ENCODE measurements at places on chromosomes 6 and 20.

DNA sequence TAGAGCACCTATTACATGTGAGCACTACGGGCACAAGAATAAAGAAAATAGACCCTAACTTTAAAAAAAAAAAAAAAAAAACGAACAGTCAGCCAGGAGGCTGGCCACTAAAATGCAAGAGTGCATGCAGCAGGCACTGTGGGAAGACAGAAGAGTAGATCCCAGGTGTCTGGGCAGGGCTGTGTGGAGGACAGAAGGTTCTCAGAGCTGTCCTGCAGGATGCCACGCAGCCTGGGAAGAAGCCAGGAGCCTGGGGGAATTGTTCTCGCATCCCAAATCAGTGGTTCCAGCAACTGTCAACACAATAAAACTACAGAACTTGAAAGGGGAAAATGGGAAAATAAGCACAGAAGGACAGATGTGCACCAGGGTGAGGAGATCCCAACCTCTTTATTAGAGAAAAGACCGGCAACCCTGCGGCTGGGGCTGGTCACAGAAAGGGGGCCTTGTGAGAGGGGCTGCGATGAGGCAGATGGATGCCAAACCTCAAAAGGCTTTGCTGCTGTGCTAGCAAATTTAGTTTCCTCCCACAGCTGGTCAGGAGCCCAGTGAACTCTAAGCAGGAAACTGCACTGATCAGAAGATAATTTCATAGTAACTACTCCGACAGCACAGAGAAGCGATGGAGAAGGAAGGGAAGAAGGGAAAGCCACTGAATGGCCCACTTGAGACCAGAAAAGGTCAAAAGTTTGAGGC is 30.9 kb downstream of the MAP3K5 start:
- DNase-seq, result no peak

DNA sequence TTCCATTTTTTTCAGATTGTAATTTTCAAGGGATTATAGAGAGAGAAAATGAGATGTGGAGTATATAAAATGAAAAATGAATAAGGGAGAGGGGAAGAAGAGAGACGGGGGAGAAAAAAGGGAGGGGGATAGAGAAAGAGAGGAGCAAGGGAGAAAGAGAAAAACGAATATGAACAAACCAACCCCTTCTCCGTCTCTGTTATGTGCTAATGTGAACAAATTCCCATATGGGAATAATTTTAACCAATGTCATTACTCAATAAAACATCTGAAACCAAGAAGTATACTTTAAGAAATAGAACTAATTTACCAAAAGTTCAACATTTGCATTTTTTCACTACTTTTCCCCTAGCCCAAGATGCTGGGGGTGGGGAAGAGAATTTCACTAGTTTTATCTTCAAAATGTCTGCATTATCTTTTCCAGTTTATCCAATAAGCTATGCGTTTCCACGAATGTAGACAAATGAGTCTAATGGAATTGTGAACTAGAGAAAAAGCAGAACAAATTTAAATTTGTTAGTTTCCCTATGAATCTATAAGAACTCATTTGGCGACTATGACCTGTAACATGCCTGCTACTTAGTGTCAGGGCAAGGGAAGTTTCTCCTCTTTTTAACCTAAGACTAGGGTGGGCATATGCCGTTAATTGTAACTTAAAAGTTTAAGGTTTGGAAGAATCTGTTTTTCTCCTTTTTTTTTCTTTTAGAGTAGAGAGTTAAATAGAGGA is 286.3 kb downstream of the BTBD9 start:
- no peak for DNase-seq

DNA sequence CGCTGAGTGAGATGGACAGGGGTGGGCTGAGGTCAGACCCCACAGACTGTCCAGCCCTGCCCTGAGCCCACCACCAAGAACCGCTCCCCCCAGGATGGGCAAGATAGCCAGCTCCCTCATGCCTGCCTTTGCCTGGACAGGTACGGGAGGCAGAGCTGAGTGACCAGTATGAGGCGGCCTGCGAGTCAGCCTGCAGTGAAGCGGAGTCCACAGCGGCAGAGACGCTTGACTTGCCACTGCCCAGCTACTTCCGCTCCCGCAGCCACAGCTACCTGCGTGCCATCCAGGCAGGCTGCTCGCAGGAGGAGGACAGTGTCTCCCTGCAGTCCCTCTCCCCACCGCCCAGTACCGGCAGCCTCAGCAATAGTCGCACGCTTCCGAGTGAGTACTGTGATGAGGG is 94.8 kb upstream of the MYL9 start:
- DNase-seq, result no peak

DNA sequence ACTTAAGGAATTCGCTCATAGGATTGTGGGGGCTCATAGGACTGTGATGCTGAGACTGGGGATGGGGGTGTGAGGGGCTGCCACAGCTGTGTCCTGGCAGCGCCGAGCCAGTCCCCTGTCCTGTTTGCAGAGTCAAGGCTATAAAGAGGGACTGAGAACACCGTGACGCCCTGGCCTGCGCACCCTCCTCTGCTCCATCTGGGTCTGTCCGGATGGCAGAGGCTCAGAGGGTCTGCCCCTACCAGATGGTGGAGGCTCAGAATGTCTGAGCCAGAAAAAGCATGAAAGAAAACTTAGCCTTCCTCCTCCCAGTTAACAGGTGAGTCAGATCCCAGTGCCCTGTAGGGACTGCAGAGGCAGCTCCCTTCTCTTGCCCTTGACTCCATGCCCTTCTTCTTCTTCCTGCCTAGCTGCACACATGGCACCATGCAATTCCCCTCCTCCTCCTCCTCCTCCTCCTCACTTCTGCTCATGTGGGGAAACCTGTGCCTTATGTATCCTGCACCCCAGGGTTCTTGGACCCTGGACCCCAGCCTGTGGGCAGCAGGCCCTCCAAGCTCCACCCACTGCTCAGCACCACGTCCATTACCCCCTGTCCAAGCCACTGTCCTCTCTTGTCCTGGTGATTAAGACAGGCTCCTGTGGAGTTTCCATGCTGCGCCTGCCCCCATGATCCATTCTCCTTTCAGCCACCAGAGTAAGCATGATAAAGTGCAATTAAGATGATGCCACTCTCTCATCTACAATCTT is 410.0 kb upstream of the SULF2 start:
- no peak for DNase-seq

DNA sequence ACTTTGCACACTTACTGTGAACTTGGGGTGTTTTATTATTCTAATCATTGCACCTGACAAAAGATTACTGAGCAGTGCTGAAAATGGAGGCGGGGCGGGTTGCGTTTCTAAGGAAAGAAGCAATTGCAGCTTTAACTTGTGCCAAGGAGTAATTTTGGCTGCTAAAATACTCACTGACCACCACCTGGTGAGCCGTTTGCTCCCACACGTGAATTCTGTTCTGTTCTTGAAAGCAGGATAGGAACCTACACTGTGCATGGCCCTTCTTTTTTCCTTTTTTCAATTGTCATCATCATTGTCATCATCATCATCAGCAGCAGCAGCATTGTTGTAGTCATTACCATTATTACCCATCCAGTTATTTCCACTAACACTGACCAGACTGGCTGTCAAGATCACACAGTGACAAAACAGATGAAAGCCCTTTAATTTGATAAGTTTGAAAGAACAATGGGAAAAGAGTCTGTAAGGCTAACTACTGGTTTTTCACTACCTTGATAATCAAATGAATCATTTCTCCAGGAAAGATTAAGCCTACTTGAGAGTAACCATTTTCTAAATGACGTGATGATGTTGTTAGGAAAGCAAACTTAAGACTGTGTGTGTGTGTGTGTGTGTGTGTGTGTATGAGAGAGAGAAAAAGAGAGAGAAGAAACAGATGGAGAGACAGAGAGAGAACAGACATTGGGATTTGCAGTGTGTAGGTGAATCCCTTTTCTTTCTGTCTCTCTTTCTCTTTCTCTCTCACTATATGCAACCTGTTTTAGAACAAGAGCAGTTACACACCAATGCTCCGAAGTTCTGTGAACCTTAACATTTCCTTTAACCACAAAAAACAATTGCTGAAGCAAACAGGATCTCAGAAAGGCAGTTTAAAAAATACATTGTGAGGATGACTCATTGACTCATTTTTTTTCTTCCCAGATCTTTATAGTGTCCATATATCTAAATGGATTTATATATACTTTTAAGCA is 3.8 kb downstream of the RIPOR2 start:
- no peak for DNase-seq

DNA sequence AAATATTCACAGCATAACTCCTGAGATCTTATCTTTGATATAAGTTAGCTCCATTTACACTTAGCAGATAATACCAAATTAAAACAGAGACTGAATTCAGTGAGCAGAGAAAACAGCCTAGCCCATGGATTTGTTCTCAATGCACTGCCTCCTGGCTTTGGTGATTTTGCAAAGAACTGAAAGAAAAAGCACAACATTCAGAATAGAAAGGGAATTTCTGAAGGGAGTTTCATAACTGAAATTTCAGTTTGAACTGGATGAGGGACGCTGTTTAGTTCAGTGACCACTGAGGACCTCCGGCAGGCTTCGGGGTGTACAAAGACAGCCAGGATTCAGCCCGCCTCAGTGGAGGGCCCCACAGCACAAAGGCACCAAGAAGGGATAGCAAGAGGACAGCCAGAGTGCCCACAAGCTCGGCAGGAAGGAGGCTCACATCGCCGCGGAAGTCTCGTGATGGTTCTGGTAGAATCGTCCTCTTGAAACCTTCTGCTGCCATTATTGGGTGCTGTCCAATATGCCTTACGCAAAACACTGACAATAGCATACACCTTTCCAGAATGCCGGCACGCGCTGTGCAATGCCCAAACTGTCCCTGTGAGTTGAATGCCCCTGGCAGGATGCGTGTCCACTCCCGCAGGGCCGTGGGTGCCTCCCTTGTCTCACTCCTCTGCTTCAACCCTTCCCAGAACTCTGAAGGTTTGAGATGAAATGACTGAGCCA is 9.7 kb upstream of the IRF4 start:
- no peak for DNase-seq

DNA sequence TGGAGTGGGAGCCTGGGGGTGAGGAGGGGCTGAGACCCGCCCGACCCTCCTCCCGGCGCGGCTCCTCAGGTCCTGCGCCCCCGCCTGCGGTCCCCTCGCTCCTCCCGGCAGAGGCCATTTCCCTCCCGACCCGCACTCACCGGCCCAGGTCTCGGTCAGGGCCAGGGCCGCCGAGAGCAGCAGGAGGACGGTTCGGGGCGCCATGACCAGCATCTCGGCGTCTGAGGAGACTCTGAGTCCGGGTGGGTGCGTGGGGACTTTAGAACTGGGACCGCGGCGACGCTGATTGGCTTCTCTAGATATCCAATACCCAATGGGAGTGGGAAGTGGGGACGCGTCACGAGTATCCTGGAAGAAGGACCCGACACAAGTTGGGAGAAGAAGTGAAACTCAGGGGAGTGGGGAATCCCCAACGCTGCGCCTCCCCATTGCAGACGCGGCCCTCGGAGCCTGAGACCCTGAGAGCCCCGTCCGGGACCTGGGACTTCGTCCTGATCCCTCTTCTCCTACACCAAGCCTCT is at the start of gene HLA-B:
Gene HLA-B, minus strand, starts transcription at position 234 of the 521 bp plus-strand sequence. Its CDS starts 21 bp downstream, at position 213.
- DNase-seq, result peak; percentile 66

DNA sequence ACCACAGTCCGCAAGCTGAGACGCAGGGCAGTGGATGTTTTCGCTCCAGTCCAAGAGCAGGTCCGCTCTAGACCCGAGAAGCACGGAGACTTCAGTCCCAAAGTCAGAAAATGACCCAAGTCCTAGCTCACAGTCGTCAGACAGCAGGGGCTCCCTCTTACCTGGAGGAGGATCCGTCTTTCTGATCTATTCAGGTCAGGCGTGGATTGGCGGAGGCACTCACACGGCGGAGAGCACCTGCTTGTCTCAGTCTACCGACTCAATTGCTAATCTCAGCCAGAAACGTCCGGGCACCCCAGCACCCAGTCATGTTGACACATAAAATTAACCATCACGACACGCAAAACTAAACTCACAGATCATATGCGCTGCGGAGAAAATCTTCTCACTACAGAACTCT is 285.3 kb upstream of the CDH4 start:
- DNase-seq, result no peak

DNA sequence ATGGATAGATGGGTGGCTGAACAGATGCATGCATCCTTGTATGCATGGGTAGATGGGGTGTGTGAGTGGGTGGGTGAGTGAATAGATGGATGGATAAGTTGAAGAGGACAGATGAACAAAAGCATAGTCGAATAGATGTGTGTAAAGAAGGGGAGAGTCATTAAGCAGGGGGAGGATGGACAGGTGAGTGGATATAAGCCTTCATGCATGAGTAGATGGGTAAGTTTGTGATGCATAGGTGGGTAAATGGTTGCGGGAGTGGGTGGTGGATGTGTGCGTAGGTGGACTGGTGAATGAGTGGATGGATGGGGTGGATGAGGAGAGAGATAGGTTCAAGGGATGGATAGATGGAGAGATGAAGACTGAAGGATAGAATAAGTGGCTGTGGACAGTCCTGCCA is 29.6 kb downstream of the HLA-DPB1 start:
- no peak for DNase-seq
